SIG-M5 (cell line): ENCODE measurements at places on chromosomes 13 and 19.

DNA sequence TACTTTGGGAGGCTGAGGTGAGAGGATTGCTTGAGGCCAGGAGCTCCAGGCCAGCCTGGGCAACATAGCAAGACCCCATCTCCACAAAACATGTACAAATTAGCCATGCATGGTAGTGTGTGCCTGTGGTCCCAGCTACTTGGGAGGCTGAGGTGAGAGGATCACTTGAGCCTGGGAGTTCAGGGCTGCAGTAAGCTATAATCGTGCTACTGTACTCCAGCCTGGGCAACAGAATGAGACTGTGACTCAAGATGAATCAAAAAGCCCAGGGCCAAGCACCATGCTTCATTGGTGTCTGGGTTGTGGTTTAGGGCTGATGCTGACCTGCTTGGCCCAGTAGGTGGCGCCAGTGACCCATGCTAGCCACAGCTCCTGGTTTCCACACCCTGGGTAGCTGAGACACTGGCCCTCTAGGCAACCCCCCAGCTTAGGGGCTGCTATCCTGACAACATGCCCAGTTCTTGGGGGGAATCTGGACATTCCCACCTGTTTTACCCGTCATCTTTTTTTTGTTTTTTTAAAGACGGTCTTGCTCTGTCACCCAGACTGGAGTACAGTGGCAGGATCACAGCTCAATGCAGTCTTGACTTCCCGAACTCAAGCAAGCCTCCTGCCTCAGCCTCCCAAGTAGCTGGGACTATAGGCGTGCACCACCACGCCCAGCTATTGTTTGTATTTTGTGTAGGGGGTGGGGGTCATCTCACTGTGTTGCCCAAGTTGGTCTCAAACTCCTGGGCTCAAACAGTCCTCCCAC, 5.5 kb downstream of the CCDC124 start:
- DNase-seq, result no peak

- DNase-seq, result no peak
Measured at GRCh38 chr19:21166436-21166835, 24.6 kb downstream of the ZNF431 start.

- DNase-seq, result no peak
Measured at GRCh38 chr13:92679602-92680001, 547.0 kb upstream of the GPC6 start.

GRCh38 chr13:97185291-97185690, 36.8 kb upstream of the MBNL2 start:
- no peak for DNase-seq

DNA sequence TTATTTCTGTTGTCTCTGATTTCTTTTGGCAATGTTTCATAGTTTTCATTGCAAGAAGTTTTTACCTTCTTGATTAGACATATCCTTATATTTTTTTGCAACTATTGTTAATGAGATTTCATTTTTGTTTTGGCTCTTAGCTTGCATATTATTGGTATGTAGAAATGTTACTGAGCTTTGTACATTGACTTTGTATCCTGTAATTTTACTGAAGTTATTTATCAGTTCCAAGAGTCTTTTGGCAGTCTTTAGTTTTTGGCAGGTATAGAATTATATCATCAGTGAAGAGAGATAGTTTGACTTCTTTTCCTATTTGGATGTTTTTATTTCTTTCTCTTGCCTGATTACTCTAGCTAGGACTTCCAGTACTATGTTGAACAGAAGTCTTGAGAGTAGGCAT, 375.7 kb downstream of the TDRD3 start:
- no peak for DNase-seq

DNA sequence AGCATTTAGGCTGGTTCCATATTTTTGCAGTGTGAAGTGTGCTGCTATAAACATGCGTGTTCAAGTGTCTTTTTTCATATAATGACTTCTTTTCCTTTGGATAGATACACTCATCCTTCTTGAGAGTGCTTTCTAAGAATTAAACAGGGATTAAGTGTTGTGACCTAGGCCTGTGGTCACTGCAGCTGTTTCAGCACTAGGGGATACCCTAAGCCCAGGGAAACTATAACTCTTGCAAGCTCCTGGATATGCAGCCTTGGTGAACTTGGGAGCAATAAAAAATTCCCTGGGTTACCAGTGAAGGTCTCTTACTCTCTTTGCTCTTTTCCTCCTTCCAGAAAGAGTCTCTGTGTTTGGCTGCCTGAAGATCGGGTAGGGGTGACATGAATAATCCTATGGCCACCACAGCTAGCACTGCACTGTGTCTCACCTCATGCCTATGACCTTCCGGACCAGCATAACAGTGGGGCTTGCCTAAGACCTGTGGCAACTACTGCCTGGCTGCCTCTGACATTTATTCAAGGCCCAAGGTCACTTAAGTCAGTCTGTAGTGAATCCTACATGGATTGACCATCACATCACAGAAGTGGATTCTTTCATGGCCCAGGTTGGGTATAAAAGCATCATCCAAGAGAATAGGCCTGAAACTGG, 799.7 kb downstream of the DACH1 start:
- DNase-seq, result no peak
